ENCODE measurements at places on chromosomes 7 and 10.

GRCh38 chr10:98994030-98994429, 241.6 kb downstream of the HPSE2 start:
- DNase-seq = no peak

- no peak for DNase-seq
These were observed 12.5 kb upstream of the ITIH5 start for GRCh38 chr10:7679256-7679655.

DNA sequence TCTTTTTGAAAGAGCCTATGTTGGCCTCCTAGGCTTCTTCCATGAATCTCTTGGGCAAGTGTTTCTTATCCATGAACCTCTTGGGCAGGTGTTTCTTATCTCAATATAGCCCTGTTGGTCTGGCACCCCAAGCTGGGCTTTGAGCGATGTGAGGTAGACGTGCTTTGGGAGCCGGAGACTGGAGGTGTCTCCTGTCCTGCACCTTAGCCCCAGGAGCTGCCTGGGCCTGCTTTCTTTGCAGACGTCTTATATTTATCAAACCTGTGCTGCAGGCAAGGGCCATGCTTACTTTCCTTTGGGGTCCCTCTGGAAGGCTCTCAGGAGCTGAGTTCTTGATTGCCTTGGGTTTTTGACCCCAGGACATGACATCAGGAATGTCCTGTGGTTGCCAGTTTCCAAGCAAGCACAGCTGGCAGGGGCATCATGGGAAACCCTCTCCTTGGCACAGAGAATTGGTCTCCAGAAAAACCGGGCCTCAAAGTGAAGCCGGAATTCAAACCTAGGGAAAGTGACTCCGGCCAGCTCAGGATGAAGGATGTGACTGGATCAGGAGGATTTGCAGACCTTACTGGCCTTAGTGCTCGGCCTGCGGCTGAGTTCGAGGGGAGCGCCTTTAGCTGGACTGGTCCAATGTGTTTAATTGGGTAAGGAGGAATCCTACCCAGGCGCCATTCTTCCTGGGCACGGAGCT, 2.8 kb downstream of the JAKMIP3 start:
- no peak for DNase-seq

GRCh38 chr7:64884913-64885370, 18.1 kb upstream of the ZNF273 start:
- no peak for DNase-seq

DNA sequence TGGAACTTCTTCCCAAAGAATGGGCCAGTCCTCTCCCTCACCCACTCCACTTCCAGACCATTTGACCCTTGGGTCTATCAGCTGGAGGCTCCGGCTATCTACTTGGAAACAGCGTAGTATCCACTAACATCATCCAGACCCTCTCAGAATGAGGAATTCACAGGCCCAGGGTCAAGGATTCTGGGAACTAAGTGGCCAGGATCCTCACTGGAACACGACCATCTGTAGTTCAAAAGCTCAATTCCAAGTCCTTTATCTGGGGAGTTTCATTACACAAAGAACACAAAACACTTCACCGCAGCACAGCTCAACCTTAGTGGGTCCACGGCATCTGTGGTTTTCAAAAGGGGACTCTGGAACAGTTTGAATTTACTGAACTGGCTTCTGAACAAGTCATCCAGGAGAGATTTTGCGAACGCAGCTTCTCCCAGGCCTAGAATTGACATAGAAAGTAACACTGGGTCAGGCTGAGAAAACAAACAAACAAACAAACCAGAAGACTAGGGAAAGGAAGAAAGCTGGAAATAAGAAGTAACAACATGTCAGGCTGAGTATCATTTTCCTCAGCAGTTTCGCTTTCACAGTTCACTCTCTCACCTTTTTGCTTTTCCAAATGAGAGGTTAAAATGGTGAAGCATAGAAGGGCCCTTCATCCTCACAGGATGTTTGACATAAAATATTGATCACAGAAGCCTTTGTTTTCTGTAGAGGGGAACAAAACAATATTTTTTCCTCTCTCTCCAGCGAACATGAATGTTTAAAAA, 57.6 kb upstream of the USP6NL start:
- no peak for DNase-seq

DNA sequence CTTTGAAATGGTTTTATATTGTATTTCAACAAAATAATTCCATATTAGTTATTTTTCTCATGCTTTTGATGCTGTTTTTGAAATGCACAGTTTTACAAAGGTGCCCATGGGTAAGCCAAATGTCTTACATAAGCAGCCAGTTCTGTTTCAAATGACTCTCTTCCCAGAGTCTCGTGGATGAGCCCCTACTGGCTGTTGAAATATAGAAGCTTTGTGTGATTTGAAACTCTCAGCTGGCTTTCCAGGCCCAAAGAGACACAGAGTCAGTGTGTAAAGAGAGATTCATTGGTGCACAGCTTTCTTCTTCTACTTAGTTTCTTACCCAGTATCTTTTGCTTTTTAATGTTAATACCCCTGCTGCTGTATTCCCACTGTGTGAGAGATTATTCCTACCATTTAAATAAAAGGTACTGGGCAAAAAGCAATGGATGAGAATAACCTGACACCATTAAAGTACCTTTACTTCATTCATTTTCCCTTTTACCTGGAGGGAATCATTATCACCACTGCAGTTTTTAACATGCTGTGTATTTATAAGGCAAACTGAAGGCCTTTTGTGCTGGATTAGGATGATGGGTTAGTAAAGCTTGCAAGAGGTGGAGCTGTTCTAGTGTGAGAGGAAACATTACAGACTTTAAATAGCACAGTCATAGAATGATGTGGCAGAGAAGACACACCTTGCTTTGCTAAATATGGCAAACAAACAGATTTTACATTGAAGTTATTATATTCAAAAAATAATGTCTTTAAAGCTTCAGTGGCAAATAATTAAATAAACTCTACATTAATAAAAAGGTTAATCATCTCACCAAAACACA, 415.1 kb downstream of the THSD7A start:
- DNase-seq = no peak

GRCh38 chr7:8536431-8536830, 103.0 kb downstream of the NXPH1 start:
- peak; percentile 13 for DNase-seq

- peak; percentile 22 for DNase-seq
These were observed 80.7 kb downstream of the GCC1 start for GRCh38 chr7:127504715-127505114.

GRCh38 chr10:118844731-118845521, 90.2 kb upstream of the CACUL1 start:
- no peak for DNase-seq

DNA sequence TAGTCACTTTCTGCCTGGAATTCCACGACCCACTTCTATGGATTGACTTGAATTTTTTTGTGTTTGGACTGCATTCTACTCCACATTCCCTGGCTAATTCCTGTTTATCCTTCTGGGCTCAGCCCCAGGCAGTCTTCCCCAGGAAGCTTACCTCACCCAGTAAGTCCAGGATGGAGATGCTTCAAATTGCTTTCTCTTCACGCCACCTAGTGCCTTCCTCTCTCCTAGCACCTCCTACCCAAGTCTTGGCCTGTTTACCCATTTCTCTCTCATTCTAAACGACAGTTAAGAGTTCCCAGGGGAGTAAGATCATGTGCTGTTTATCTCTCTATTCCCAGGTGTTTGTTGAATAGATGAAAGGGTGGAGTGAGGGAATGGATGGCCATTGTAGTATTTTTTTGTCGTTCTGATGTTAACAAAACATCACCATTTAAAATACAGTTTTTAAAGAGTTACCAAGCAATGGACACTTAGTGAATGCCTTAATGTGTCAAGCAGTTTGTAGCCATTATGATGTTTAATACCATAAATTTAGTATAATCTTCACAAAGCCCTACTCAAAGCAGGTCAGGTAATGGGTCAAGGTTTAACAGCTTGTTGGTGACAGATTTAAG, 45.5 kb upstream of the TARP start:
- peak; percentile 45 for DNase-seq

- DNase-seq = no peak
These were observed 170.9 kb upstream of the RHEB start for GRCh38 chr7:151690606-151691005.

- no peak for DNase-seq
These were observed 203.4 kb downstream of the KIF20B start for GRCh38 chr10:89904755-89905154.

GRCh38 chr7:47128700-47129099, 453.2 kb downstream of the TNS3 start:
- DNase-seq = no peak

DNA sequence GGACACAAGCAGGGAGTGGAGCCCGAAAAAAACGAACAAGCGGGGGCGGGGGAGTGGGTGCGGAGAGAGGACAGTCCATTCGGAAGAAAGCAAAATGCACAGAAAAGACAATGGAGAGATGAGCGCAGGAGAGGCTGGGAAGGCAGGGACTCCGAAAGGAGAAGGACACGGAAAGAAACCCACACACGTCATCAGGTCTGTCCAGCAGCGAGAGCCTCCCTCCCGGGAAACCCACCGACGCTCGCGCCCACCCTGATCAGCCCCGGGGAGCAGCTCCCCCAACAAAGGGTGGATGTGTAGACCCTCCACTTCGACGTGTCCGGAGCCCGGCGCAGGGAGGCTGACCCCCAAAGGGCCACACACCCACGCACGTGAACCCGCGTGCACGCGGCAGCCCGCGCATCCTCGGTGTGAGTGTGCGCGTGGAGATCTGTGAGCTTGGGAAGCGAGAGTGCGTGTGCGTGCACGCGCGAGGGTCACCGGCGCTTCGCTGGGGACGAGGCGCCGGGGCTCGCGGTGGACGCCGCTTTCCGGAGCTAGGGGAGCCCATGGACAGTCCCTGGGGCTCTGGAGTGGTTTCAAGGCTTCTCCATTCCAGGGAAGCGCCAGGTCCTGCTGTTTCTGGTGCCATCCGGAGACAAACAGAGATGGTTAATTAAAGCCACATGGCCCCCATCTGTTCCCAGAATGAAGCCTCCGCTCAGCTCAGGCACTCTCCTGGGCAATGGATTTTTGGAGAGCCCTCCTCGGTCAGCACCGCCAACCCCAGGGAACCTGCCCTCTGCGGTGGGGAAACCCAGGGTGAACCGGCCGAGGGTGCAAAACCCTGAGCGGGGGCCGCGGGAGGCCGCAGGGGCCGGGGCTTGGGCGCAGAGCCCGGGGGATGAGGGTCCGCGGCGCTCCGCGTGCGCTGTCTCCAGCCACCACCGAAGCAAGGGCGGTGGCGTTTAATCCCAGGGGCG, 916 bp downstream of the LAMB1 start:
- no peak for DNase-seq

DNA sequence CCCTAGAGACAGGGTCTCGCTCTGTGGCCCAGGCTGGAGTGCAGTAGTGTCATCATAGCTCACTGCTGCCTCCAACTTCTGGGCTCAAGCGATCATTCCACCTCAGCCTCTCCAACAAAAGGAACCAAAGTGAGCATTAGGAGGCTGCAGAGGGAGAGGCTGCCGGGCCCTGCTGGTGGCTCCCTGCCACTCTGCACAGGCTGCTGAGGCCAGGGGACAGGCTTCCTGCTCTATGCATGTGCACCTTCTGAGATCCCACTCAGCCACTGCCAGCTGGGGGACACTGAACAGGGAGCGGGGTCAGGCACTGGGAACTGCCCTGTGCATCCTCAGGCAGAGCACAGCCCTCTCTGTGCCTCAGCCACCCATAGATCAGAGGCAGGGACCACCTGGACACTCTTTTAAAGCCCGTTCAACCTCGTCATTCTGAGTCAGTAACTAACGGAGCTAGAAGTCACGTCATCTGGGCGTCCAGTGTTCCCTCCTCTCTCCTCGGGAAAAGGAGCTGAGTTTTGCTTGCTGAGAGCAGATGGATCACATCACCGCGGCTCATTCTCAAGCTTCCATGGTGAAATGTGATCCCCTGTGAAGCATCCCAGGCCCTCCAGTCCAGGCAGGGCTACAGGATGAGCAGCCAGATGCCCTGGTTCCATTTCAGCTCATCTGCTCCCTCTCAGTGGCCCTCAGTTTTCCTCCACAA, 109.6 kb downstream of the MYL10 start:
- DNase-seq = no peak

GRCh38 chr10:1552881-1553670, 184.2 kb downstream of the ADARB2 start:
- DNase-seq = no peak

DNA sequence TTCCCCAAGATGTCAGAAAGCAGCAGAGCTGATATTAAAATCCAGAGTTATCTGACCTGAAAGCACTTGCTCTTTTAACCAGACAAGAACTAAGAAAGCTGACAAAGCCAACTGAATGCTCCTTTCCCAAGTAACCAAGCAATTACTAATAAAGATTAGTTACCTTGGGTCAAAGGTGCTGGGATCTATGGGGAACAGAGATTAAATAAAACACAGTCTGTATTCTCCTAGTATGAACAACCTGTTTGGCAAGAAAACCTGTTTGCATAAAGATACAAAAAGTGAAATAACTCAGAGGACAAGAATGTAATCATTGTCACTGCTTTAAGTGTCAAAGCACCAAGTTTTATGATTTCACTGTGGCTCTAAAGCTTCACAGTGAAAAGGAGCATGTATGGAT, 35.7 kb downstream of the ITPRID1 start:
- no peak for DNase-seq

DNA sequence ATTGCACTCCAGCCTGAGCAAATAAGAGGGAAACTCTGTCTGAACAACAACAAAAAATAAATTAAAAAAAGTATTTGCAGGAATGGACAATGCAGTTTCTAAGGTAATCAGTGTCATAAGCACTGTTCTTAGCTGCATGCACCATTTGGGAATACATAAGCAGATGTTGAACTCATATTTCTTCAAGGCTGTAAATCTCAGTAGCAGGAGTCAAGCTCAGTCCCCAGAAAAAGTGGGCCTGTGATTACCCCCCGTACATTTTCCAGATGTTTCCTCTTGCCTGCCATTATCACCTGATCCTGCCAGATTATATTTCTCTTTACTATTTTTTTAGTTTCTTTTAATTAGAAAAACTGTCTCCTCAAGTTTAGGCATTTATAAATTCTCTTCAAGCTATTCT, 667.6 kb upstream of the ANKRD30A start:
- DNase-seq = no peak

GRCh38 chr7:134527979-134528371, 608 bp downstream of the AKR1B10 start:
- no peak for DNase-seq

- DNase-seq = no peak
These were observed 2.3 kb upstream of the SHH start for GRCh38 chr7:155814316-155815276.

DNA sequence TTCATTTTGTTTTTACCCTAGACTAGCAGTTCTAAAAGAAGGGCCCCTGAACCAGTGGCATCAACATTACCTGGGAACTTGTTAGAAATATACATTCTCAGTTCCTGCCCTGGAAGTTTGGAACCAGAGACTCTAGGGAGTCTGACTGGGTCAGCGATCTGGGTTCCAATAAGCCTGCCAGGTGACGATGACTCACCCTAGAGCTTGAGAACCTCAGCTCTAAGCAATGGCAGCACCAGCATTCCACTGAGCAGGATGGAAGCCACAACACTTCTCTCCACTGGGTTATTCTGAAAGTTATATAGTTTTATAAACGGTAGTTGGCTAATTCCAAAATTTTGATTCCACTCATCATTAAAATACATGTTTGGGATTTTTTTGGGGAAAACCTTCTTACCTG, 97.0 kb upstream of the AMPH start:
- DNase-seq = no peak

GRCh38 chr7:143227806-143228205, 6.0 kb downstream of the TAS2R40 start:
- DNase-seq = no peak

All from germinal center (tissue), 1 donor.